ENCODE measurements at places on chromosomes 3 and 15. TPM values are rescaled to one million over a fixed set of nuclear protein-coding genes. Genes with fewer than 3 reads are reported as not detected.

The TAGLN3 gene
- total RNA-seq = not detected

The WNT7A gene
- total RNA-seq = 1.4 TPM

The AHSG gene
- not detected for total RNA-seq

The POTEB2 gene
- total RNA-seq = not detected

The SMAD6 gene
- total RNA-seq = 17.4 TPM

The CHST13 gene
- total RNA-seq = not detected

The LINS1 gene
- total RNA-seq = 18.7 TPM

The ZMAT3 gene
- 16.7 TPM for total RNA-seq

The SEMA3B gene
- total RNA-seq = 18.2 TPM

The SLC22A14 gene
- total RNA-seq = not detected

The LRRN1 gene
- total RNA-seq = 4.7 TPM

The FAM81A gene
- 7.3 TPM for total RNA-seq

The NMB gene
- 9.1 TPM for total RNA-seq

The TTC21A gene
- 19.7 TPM for total RNA-seq

The AMIGO3 gene
- total RNA-seq = not detected

The GOLGA8A gene
- 96.5 TPM for total RNA-seq

The NUP210 gene
- 19.9 TPM for total RNA-seq

The ACKR4 gene
- total RNA-seq = 10.4 TPM

The SRP14 gene
- total RNA-seq = 157 TPM

The VIPR1 gene
- 72.7 TPM for total RNA-seq

The DUOX1 gene
- 85.5 TPM for total RNA-seq

The ATP13A4 gene
- total RNA-seq = 2.1 TPM

The PLOD2 gene
- total RNA-seq = 17.7 TPM

The AADACL2 gene
- total RNA-seq = not detected

The NR2E3 gene
- 0.23 TPM for total RNA-seq

The CMTM8 gene
- total RNA-seq = 5.7 TPM

The KNG1 gene
- not detected for total RNA-seq

The DAZL gene
- not detected for total RNA-seq

The ALPK3 gene
- total RNA-seq = 9.7 TPM

The ANKDD1A gene
- total RNA-seq = 31.4 TPM

The PATL2 gene
- 4.0 TPM for total RNA-seq

The SRPRB gene
- total RNA-seq = 52.7 TPM

The BCHE gene
- total RNA-seq = 24.3 TPM

The PTPRG gene
- 61.4 TPM for total RNA-seq

The TF gene
- total RNA-seq = 2.1 TPM

The ALAS1 gene
- 144 TPM for total RNA-seq

The HHLA2 gene
- not detected for total RNA-seq

The ADAMTS7 gene
- total RNA-seq = 4.2 TPM

The SIN3A gene
- 93.6 TPM for total RNA-seq

The HAPLN3 gene
- 8.5 TPM for total RNA-seq

The PARP15 gene
- 3.9 TPM for total RNA-seq

The LXN gene
- 18.2 TPM for total RNA-seq

The ATP8B4 gene
- 29.2 TPM for total RNA-seq

The MKRN3 gene
- total RNA-seq = 1.1 TPM

The CCDC33 gene
- total RNA-seq = 10.2 TPM

The FGF7 gene
- 48.3 TPM for total RNA-seq

The UQCC5 gene
- 27.2 TPM for total RNA-seq

The CEMIP gene
- 0.23 TPM for total RNA-seq

The AGBL1 gene
- total RNA-seq = not detected

The IL17RB gene
- total RNA-seq = 0.65 TPM

The RLBP1 gene
- total RNA-seq = not detected

The LTF gene
- total RNA-seq = 1.5 TPM

The CNTN3 gene
- total RNA-seq = 24.5 TPM

The ADAMTSL3 gene
- total RNA-seq = 9.7 TPM

The RAB6B gene
- 8.2 TPM for total RNA-seq

The NBEAL2 gene
- total RNA-seq = 122 TPM

The EAF2 gene
- 9.3 TPM for total RNA-seq
